C1 segment of cervical spinal cord (tissue), 14 donors: ENCODE measurements at places on chromosomes 12 and 14.

GRCh38 chr14:37051153-37051552 is 121.3 kb downstream of the SLC25A21 start:
- no peak for DNase-seq

DNA sequence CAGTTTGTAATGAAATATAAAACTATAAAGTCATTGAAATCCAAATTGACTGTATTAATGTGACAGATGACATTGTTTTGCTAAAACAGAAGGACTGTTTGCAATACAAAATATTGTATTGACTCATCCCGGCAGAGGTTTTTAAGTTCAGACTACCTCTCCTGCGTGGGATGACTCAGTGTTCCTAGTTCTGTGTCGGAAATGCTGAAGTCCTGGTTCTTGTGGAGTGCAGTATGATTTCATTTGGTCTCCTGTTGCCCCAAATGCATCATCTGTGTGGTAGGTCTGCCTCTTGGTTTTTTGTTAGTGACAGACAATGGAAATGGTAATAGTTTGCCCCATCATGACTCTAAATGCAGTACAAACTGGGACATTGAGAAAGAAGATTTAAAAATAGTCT is 27.8 kb downstream of the PELI2 start:
- no peak for DNase-seq

DNA sequence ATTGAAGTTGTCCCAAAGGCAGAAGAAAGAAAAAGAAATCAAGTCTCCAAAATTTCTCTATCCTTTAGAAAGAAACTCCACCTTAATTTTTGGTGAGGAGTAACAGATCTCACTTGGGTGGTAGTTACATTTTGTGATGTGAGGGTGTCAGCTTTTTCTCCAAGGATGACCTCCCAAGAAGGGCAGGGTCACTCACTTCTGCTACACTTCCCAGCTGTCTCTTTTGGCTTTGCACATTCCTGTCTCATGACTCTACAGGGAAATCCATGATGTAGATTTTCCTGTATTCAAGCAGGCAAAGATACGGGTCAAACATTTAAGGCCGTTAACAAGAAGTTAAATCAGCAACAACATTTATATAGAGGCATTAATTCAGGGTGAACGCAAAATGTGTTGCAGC is 1016.4 kb downstream of the NRXN3 start:
- no peak for DNase-seq

DNA sequence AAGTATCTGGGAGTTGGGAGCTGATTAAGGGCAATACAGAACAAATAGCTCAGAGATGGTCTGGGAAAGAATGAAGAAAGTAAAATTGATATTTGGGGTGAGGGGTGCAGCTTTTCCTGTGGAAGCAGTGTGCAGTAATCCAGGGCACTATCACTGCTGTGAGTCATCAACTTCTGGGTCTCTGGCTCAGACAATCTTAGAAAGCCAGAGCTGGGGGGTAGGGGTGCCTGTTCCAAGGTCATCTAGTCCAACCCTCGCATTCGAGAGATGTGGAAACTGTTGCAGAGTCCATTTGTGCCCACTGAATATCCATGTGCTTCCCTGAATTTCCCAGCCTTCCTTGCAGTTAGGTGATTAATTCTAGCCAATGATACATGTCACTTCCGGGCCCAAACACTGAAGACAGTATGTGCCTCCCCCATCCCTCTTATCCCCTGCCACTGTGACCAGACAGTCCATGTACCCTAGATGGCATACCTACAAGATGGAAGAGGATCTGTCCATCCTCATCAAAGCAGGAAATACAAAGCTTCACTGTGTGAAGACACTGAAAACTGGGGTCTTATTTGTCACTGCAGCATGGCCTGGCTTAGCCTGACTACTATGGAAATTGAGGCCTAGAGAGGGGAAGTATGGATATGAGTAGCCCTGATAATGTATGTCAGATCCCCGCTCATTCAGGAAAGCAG is 51.9 kb downstream of the ZFP36L1 start:
- DNase-seq: no peak

- no peak for DNase-seq
Measured at GRCh38 chr14:91095178-91095577, 18.7 kb upstream of the DGLUCY start.

GRCh38 chr12:12265571-12266388 is 1.1 kb downstream of the LRP6 start:
- no peak for DNase-seq
